WTC11 (cell line): ENCODE measurements at places on chromosomes 5 and 9.

GRCh38 chr9:107261106-107261505 is 22.0 kb upstream of the RAD23B start:
- no peak for DNase-seq

GRCh38 chr9:136625101-136626065 is 37.3 kb upstream of the EGFL7 start:
- no peak for DNase-seq

DNA sequence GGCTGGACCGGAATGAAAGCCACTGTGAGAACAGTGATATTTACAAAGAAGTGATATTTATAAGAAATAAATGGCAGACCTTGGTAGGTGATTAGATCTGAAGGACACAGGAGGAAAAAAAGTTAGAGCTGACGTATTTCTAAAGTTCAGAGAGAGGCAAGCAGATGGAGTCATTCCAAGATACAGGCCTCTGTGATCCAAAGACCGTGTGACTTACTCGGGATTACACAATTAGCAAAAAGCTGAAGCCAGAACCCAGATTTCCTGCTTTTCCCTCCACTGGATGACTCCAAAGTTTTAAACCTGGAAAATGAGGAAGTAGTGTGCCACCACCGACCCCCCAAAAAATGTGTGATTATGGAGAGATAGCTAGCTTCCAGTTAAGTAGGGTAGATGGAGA is 3.1 kb upstream of the DOCK8 start:
- DNase-seq: no peak

DNA sequence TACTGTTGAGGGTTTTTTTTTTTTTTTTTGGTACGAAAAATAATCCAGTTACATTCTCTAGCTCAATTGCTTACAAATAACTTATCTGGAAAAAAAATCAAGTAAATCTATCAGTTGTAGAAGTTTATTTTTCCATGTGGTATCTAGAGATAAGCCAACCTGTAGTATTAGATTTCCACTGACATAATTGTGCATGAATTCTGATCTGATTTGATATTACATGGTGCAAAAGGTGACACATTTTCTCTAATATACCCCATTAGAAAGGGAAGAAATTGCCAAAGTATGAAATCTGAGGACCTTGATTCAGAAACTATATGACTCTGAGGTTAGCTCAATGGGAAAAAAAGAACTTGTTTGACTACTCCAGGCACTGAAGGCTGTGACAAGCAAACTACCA is 141.5 kb downstream of the SLF1 start:
- DNase-seq: no peak

DNA sequence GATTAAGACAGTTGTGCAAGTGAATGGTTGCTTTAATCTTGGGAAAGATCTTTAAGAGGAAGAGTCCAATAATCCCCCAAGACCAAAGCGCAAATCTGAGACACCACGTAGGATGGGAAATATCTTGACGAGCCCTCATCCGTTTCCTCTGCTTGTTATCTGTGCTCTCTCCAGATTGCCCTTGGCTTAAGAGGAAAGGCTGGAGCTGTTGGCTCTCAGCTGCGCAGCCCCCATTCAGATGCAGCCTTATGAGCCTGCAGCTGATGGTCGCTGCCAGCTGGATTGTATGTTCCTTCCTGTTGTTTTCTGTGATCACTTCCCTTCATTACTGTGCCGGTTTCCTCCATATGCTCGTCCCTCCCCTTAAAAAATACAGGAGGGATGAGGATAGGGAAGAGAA is 47.7 kb downstream of the PWWP2A start:
- no peak for DNase-seq

DNA sequence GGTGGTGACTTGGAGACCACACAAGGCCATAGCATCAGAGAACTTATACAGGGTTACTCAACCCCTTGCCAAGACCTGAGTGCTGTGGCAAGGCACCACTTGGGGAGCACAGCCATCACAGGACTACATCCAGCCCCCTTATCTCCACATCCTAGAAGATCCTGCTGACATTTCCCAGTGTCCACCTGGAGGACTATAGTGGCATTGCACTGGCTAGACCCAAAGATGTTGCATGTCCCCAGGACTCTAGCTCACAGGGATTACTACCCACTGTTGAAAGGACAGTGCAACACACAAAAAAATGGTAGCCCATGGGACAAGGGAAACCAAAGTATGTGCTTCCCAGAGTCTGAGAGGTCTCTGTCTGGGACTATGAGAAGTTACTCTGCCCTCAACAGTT is 411.1 kb upstream of the NUDT12 start:
- peak; percentile 20 for DNase-seq

DNA sequence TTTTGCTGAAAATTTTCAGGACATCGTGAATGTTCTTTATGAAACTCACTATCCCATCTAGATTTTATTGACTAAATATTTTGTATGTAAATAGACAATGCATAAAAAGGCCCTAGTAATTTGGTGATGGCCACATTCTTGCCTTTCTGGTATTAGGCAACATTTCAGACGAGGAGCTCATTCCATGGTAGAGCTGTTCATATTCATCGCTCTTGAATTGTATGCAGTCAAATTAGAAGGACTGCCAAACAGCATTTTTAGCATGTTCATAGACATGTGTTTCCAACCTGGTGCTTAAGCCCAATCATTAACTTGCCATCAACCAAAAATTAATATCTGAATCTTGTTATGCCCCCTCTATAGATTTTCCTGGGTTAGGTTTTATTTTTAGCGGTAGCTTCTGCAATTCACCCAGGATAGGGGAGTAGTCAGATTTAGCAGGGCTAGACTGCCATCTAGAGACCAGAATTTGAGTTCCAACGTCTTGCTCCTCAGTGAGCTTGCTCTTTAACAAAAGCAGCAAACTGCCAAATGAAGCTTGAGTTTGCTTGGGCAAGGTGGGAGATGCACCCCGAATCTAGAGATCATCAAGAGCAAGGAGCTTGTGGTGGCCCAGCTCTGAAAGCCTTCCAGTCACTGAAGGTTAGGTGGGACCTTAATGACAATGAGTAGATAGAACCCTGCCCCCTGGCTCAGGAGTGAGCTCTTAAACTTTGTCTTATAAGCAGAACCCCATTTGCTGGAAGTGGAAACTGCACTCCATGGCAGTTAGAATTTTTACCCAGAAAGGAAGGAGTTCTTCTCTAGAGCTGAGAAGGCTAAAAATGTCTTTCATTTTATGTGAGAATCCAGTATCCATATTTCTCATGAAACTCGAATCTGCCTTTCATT is 456.2 kb downstream of the RASEF start:
- peak; percentile 48 for DNase-seq

- DNase-seq: no peak
These were observed 3.0 kb downstream of the NUDT2 start for GRCh38 chr9:34332076-34332964.
